ENCODE measurements at places on chromosomes 12 and 14.

- DNase-seq: no peak
Measured at GRCh38 chr12:58425481-58426392, 484.4 kb downstream of the ATP23 start.

DNA sequence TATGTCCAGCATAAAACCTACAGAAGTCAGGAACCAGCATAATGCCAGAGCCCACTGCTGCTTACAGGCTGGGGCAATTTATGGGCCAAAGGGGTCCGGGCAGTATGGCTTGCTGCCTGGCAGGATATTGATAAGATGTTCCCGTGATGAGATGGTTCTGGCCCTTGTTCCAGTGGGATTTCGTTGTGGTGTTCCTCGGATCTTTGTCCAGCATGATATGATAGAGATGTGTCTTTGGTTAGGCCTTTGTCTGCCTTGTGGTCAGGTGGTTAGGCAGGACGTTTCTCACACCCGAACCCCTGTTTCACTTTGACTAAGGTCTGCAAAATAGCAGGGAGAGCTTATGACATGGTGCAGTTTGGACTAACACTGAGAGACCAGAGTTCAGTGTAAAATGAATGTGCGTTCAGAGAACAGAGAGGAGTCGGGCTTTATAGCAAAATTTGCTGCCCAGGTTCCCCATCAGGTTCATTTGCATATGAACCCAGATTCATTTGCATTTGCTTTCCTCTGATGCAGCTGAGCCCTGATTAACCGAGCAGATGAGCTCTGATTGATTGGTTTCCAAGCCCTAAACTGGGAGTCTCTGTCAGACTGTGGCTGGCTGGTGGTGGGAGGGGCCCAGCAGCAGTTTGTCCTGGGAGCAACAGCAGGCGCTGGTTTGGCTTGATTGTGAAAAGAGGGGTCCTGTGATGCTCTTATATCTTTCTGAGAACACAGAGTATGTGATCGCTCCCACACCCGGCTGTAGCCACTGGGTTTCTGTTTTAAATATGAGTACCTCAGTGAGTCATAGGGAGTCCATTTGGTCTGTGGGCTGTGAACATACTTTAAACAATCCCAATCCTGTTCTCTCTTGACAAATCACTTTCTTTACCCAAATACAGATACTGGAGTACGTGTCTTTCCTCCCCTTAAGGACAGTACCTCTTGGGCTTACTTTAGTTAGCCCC lies 156.3 kb upstream of the PZP start:
- no peak for DNase-seq

- no peak for DNase-seq
Measured at GRCh38 chr12:93373961-93374656, 3.6 kb upstream of the NUDT4 start.

DNA sequence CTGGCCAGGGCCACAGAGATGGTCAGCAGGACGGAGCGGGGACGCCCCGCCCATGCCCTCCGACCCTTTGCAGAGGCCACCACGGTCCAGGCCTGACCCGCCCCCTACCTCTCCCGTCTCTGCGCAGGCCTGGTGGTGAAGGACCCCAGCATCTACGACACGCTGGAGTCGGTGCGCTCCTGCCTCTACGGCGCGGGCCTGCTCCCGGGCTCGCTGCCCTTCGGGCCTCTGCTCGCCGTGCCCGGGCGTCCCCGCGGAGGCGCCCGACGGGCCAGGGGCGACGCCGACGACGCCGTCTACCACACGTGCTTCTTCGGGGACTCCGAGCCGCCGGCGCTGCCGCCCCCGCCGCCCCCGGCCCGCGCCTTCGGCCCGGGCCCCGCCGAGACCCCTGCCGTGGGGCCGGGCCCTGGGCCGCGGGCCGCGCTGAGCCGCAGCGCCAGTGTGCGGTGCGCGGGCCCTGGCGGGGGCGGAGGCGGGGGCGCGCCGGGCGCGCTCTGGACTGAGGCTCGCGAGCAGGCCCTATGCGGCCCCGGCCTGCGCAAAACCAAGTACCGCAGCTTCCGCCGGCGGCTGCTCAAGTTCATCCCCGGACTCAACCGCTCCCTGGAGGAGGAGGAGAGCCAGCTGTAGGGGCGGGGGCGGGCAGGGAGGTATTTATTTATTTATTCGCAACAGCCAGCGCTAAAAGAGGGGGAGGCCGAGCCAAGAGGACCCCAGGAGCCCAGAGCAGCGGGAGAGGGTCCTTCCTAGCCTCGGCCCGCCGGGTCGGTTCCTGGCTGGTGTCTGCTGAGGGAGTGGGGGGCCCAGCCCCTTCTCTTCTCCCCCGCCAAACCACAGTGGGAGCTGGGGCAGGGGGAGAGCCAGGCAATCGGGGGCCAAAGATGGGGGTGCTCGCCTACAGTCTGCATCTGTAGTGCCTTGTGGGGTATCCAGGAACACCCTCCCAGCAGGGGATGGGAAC lies 8.1 kb downstream of the TAMALIN start:
- no peak for DNase-seq

DNA sequence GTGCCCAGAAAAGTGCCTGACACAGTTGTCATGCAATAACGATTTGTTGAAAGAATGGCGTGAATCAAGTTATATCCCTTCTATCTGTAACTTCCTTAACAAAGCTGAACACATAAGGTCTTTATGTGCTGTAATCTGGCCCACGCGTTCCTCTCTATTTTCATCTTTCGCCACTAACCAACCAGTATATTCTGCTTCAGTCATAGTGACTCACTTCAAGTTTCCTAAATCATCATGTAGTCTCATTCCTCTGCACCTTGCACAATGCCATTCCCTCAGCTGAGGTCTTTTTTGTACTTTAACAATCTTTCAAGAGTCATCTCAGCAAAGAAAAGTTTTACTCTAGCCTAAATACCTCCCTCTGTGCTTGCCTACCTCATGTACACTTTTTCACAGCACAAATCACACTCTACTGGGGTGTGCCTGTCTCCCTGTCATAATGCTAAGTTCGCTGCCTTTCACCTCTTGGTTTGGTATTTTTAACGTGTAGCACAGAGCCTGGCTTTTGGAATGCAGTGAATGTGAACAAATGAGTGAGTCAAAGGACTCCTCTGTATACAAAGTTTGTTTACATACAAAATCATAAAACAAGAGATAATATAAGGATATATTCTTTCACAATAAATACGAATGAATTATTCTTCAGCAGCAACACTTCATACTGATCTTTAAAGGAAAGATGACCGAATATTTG lies 2.9 kb upstream of the CMAS start:
- no peak for DNase-seq

GRCh38 chr14:90062127-90062794 lies 467 bp downstream of the KCNK13 start:
- no peak for DNase-seq

GRCh38 chr12:110585231-110585799 lies 2.2 kb upstream of the PPTC7 start:
- DNase-seq: no peak
